Hematopoietic multipotent progenitor cell treated with erythropoietin and hydrocortisone succinate and interleukin-3 and kit ligand, for 15 days (in vitro differentiated cells): ENCODE measurements at places on chromosomes 13 and 19.

- DNase-seq = no peak
Observed at GRCh38 chr19:35212241-35212640, 16.3 kb downstream of the FAM187B start.

DNA sequence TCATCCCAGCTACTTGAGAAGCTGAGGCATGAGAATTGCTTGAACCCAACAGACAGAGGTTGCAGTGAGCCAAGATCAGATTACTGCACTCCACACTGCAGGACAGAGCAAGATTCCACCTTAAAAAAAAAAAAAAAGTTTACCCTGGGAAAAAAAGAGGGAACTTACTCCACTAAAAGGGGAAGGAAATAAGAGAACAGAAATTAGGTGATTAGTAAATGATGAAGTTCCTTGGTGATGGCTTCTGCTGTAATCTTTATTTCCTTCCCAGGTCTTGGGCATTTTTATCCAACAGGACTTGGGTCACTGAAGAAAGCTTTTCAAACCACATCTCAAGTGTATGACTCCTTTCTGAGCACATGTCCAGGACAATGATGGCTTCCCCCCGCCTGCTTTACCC, 9.3 kb downstream of the ZNF780A start:
- DNase-seq = no peak

DNA sequence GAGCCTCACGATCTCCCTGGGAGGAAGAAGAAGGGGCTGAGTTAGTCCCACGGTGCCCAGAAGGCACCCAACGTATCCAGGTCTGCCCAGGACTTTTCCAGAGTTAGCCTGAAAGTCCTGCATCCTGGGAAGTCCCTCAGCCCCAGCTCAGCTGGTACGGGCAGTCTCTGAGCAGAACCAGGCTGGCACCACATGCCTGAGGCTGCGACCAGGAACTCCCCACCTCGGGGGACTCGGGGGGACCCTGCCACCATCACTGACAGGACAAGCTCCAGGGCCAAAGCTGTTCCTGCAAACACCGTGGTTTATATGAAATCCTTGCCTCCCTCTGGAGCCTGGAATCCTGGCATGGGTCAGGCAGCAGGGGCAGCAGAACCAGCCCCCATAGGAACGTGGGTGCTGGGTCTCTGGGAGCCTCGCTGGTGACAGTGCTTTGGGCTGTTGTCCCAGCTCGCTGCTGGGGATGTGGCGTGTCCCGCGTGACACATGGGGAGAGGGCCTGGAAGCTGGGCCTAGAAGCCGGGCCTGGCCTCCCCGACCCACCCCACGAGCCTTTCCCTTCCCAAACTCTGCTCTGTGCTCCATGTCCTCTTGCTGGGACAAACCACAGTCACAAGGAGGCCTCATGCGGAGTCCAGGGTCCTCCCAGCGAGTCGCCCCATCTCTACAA, 55.5 kb downstream of the GNG7 start:
- no peak for DNase-seq

DNA sequence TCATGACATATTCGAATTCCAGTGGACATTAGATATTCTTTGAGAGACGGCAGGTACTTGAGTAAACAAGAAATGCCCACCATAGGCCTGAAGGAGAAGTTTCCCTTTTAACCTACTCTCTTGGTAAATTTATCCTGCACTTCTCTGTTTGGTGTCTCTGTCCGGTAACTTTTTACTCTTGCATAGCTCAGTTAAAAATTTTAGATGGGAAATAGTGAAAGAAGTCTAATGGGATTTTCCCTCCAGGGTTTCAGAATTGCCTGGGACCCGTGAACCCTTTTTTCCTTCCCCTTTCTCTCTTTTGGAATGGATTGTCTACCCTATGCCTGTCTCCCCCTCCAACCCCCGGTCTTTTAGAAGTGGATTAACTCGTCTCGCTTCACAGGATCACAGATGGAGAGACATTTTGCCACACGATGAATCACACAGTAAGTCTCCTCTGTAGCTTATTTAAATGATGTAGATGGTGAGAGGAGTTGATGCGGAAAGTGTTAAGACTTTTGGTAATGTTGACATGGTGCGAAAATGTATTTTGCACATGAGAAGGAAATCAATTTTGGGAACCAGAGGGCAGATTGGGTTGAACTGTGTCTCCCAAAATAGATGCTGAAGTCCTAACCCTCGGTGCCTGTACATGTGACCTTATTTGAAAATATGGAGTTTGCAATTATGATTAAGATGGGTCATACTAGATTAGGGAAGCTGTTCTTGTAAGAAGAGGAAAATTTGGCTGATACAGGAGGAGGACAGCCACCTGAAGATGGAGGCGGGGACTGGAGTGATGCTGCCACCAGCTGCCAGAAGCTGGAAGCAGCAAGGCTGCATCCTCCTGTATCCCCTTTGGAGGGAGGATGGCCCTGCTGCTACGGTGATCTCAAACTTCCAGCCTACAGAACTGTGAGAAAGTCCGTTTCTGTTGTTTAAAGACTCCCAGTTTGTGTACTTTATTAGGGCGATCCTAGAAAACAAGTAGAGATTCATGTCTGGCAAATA, 711 bp upstream of the MIPEP start:
- no peak for DNase-seq

DNA sequence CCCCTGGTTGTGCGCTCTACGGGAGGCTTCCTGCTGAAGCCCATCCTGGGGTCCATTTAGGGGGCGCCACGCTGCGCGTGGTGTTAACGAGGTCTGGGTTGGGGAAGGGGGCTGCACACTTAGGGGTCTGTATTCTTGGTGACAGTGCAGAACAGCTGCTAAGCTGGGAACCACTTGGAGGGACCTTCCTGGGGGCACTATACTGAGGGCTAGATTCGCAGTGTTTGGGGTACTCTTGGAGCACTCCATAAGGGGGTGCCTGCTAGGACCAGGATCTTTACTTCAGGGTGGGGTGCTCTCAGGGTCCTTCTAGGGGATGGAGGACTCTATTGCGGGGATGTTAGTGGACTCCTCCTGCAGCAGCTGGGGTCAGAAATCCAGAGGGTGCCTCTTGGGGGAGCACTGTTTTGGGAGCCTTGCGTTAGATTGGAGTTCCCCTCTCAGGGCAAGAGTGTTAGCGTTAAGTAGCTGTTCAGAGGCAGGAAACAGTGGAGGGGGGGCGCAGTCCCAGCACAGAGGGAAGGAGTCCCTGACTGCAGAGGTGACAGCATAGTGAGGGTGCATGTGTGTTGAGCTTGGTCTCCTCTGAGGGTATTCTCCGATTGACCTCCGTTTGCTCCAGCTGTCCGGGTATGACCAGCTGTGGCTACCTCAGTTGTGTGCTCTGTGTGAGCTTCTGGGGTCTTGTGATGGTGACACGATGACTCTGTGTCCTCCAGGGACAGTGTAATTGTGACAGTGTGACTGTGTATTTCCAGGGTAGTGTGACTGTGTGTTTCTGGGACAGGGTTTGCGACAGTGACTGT, 1.1 kb downstream of the PDE4A start:
- no peak for DNase-seq

DNA sequence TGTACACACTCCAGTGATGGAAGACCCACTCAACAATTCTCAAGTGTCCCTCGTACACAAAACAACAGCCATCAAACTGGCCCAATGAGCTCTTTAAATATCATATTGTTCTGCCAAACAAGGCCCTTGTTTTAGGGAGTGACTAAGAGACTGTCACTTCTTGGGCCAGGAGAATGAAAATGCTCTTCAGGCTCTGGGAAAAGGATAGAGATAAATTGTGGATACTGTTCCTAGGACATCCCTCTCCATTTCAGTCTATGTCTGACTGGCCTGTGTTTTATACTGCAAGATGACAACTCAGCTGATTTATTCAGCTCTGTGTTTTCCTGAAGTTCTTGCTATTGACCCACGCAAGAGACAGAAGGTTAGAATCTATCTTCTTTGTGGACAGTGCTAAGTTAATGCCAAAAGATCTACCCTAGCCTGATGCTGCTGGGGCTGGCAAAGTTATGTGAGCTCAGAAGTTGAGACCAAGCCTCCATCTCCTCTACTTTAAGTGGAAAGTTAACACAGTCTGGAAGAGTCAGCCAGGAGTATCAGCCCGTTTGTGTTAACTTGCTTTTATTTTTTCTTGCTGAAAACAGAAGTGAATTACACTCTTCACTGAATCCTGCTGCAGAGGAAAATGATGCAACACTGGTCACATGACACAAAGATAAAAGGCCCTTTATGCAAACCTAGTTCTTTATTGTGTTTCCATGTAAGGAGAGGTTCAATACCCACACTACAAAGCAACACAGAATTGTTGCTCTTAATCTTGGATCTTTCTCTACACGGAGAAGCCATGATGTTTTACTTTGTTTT, 14.6 kb downstream of the FRY start:
- no peak for DNase-seq

DNA sequence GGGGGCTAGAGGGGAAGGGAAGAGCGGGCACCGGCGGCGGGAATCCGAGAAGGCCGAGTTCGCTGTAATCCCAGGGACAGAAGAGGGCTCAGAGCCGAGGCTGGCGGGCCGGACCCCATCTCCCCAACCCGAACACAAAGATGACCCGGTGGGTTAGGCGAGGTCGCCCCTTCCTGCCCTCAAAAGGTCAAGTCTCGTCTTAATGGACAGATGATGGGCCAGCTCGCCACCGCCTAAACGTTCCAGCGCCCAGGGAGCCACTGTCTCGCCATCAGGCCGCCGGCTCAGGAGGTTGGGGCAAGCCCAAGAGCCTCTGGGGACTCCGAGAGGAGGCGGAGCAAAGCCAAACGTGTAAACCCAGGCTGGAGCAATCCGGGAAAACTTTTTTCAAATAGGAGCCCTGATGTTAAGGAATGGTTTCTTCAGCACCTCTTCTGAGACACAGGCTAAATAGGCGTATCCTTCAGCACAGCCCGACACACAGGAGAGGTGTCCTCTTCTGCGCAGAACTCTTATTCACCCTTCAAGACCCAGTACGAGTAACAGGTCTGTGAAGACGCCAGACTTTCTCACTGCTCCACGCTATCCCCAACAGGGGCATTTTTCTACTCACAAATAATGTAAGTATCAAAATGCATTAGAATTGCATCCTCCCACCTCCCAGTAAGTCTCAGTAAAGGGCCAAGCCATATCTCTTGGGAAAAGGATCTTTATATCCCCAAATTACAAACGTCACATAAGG, 6.3 kb upstream of the POU4F1 start:
- DNase-seq = no peak

DNA sequence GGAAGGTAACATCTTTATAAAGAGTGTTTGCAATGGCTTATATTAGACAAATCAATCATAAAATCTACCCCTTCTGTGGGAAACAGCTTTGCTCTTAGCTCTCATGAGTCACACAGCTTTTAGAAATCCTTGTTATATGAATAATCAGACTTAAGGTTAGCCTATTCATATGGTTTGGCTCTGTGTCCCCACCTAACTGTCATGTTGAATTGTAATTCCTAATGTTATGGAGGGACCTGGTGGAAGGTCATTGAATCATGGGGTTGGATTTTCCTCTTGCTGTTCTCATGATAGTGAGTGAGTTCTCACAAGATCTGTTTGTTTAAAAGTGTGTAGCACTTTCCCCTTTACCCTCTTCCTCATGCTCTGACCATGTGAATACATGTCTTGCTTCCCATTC, 704.2 kb upstream of the KLHL1 start:
- DNase-seq = no peak
